ENCODE measurements at places on chromosomes 3 and 15.

- H3K36me3 ChIP-seq = no peaks in the 10 kb centered on the region
- no peak for DNase-seq
- no peak overlapping the region for H3K4me3 ChIP-seq
- H3K27me3 ChIP-seq = no peaks in the 10 kb centered on the region
Observed at GRCh38 chr3:190024912-190025311, 95.8 kb downstream of the P3H2 start.

DNA sequence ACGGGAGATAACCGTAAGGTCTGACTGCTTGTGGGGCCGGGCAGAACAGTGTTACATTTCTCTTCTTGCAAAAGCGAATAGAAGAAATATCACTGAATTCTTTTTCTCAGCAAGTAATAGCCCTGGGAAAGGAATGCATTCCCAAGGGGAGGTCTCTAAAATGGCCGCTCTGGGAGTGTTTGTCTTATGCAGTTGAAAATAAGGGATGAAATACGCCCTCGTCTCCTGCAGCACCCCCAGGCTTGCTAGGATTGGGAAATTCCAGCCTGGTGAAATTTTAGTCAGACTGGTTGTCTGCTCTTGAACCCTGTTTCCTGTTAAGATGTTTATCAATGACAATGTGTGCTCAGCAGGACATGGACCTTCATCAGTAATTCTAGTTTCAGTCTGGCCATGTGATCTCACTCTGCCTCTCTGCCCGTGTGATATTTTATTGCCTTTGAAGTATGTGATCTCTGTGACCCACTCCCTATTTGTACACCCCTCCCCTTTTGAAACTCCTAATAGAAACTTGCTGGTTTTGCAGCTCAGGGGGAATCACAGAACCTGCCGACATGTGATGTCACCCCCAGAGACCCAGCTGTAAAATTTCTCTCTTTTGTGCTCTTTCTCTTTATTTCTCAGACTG lies 715.6 kb downstream of the ROBO1 start:
- no peak for DNase-seq
- H3K27ac ChIP-seq = no peak overlapping the region
- no peaks in the 10 kb centered on the region for H3K27me3 ChIP-seq
- H3K4me3 ChIP-seq = no peak overlapping the region
- no peaks in the 10 kb centered on the region for H3K4me1 ChIP-seq
- H3K36me3 ChIP-seq = no peaks in the 10 kb centered on the region

GRCh38 chr15:82810890-82811426 lies 1.5 kb downstream of the WHAMM start:
- H3K27me3 ChIP-seq = no peaks in the 10 kb centered on the region
- no peaks in the 10 kb centered on the region for H3K36me3 ChIP-seq

- H3K4me3 ChIP-seq = no peak overlapping the region
- peaks cover 9% of the 10 kb centered on the region for H3K27me3 ChIP-seq
- no peaks in the 10 kb centered on the region for H3K36me3 ChIP-seq
- no peak overlapping the region for H3K27ac ChIP-seq
- H3K4me1 ChIP-seq = no peaks in the 10 kb centered on the region
Observed at GRCh38 chr15:66620744-66621344, 55.0 kb upstream of the LCTL start.

GRCh38 chr3:25610167-25610566 lies 54.5 kb downstream of the TOP2B start:
- no peak overlapping the region for H3K4me3 ChIP-seq
- DNase-seq = no peak
- peaks cover 7% of the 10 kb centered on the region for H3K36me3 ChIP-seq
- no peaks in the 10 kb centered on the region for H3K27me3 ChIP-seq
- no peak overlapping the region for H3K27ac ChIP-seq

GRCh38 chr3:101966226-101966625 lies 116.9 kb downstream of the NFKBIZ start:
- H3K27me3 ChIP-seq = no peaks in the 10 kb centered on the region
- no peak overlapping the region for H3K4me3 ChIP-seq
- no peaks in the 10 kb centered on the region for H3K36me3 ChIP-seq
- DNase-seq = no peak
- H3K27ac ChIP-seq = no peak overlapping the region

DNA sequence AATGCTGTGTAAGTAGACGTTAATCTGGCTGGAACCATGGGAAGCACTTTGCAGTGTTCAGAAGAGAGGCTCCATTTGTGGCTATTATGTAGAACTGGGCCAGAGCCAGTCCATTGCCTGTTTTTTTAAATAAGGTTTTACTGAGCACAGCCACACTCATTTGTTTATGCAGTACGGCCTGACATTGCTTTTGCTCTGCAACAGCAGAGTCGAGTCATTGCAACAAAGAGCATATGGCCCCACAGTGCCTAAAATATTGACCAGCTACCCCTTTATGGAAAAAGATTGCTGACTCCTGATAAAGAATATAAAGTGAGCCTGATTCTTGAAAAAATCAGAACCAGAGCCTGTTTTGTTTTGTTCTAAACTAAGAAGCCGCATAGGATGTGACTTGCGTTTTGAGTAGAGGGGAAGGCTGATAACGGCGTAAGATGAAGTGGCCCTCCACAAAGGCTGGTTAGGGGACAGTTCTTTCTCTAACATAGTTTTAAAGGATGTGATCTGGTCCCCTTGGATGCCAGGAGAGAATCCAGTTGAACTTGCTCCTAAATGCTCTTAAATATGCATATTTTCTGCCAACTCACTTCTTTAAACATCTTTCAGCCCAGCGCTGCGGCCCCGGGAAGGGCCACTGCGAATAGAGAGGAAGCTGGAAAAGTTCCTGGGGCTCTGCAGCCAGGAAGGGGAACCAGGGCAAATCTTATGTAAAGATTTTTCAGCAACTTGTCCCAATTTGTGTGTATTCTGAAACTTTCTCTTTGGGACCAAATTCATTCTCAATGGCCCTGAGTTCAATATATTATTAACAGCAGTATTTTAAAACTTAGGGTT lies 64.5 kb downstream of the GLDN start:
- DNase-seq = no peak
- H3K4me3 ChIP-seq = no peak overlapping the region
- H3K4me1 ChIP-seq = no peaks in the 10 kb centered on the region
- no peak overlapping the region for H3K27ac ChIP-seq
- H3K27me3 ChIP-seq = no peaks in the 10 kb centered on the region
- H3K36me3 ChIP-seq = no peaks in the 10 kb centered on the region
